ENCODE measurements at places on chromosomes 3 and 15.

GRCh38 chr3:120094776-120095225, 554 bp upstream of the GSK3B start:
- peak; percentile 100 for DNase-seq

- DNase-seq = no peak
Observed at GRCh38 chr3:20478436-20478835, 292.4 kb upstream of the SGO1 start.

DNA sequence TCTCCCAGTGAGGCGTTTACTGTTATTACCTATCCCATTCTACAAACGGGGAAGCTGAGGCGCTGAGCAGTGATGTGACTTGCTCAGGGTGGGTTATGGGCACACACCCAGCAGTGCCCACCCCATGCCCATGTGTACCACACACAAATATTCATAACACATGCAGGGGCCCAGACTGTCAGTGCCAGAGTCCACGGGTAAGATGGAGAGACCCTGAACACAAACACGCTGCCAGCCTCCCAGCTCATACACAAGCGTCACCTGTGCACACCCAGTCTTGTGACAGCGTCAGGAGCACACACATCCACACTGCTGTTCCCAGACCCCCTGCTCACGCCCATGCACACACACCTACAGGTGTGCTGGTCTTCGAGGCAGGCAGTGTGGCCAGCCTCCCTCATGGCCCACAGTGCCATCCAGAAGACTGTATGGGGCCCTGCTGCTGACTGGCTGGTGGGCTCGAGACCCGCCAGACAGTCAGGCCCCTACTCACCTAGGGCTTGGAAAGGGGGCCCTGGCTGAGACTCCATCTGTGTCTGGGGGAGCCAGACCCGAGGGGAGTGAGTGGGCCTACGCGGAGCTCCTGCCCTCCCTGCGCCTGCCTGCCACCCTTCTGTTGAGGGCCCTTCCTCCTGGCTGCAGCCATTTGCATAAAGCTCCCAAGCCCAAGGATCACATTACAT, 39.4 kb downstream of the DNAJB8 start:
- DNase-seq = no peak

DNA sequence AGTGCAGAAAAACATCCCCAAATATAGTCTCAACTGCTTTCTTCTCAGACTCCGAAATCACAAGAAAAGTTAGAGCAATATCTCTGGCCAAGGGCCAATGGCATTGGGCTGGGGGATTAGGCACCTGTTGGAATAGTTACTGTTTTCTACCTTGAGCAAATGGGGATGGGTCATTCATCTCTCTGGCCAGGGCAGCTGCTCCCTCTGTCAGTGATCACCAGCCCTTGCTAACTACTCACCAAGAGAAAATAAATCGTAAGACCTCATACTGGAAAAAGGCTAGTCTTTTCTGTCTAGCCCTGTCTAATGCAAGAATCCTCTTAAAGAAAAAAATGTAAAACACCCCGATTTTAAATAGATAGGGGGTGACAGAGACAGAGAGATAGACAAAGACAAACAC, 10.9 kb downstream of the CERS3 start:
- no peak for DNase-seq

DNA sequence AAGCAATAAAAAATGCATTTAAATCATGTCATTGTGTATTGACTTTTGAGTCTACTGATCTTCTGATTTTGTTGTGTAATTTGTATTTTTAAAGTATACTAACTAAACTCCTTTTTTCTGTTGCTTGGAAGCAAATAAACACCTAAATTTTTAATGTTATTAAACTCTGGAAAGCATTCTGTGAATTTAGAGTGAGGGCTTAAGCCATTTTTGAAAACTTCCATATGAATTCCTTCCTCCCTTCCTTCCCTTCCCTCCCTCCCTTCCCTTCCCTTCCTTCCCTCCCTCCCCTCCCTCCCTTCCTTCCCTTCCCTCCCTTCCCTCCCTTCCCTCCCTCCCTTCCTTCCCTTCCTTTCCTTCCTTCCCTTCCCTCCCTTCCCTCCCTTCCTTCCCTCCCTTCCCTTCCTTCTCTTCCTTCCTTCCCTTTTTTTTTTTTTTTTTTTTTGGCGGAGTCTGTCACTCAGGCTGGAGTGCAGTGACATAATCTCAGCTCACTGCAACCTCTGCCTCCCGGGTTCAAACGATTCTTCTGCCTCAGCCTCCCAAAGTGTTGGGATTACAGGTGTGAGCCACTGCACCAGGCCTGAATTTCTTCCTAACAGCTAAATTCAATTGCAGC, 56.6 kb upstream of the SENP5 start:
- DNase-seq = no peak

DNA sequence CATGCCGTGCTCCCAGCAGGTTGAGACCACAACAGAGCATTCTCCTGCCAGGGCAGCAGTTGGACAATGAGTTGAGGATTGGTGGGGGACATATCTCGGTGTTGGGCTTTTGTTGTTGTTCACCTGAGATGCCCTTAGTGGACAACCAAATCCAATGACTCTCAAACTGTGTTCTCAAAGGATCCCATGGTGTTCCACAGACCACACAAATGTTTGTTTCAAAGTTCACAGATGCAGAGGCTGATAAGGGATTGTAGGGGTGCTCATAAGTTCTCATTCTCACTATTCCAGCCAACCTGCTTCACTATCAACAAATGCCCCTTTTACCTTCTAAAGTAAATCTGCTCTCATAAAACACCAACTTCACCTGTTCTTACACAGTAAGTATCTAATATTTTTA, 159.9 kb downstream of the OSBPL10 start:
- DNase-seq = no peak

DNA sequence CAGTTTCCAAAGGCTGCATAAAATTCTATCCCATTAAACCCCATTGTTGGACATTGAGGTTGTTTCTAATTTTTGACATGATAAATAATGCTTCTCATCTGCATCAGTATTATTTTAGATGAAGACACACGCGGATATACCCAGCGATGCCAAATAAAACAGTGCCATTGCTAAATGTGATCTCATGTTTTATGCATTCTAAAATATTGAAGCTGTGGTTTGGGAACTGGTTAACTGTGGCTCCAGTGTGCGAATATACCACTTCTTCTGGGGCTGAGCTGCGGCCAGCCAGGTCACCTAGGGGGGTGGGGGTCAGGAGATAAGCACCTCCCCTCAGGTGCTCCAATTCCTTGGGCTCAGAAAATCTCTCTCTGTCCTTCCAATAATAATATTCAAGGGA, 230.0 kb downstream of the ADAMTS9 start:
- no peak for DNase-seq

- DNase-seq = no peak
Observed at GRCh38 chr15:59556380-59556779, 55.2 kb upstream of the GCNT3 start.

DNA sequence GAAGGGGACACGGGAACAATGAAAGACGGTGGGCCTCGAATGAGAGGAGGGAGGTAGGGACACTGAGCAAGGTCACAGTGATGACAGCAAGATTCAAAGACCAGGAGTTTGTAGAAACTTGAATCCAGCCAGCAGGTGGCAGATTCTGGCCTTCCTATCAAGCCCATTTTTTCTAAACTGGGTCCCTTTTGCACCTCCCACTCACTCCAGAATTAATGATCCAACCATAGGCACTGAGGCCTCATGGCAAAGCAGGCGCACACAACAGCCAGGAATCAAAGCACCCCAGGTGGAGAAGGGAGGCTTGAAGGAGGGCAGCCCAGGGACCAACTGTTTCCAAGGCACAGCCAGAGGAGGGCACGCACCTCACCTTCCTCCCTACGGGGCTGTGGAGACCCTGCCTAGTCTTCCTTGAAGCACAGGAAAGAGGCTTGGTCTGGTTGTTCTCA, 90.2 kb downstream of the ANP32A start:
- no peak for DNase-seq

DNA sequence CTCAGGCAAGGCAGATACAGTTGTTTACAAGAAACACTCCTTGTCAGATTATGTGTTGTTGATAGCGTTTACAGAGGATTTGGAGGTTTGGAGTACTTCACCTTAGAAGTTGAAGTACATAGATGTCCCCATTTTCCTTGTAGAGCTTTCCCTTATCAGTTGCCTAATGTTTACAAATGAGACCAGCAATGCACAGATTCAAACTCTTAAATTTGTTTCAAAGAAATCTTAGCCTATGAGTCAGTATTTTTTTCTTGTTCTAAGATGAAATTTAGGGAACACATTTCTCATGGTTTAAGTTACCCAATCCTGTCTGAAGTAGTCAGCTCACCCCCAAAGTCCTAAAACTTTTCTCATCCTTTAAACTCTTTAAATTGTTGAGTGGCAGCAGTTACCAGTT, 6.3 kb upstream of the EIF5A2 start:
- no peak for DNase-seq

DNA sequence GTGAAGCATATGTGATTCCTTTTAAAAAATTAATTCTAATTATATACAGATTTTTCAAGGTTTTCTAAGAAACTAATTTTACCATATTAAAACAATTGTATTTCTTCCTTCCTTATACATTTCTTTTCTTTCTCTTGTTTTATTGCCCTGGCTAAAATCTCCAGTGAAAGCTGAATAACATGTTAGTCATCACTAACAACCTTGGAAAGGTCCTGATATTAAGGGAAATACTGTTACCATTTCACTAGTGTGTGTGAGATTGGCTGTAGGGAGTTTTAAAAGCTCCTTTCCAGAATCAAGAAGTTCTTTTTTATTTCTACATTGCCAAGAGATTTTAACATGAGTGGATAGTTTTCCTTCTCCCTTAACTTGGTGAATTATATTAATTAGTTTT, 229.7 kb upstream of the EIF1B start:
- DNase-seq = no peak

- DNase-seq = no peak
Observed at GRCh38 chr3:65632414-65632813, 406.3 kb downstream of the MAGI1 start.

- no peak for DNase-seq
Observed at GRCh38 chr3:94862703-94863102, 799.8 kb downstream of the NSUN3 start.

GRCh38 chr3:155554777-155555451, 190.0 kb downstream of the PLCH1 start:
- peak; percentile 64 for DNase-seq

- peak; percentile 26 for DNase-seq
Observed at GRCh38 chr3:157073810-157074209, 86.1 kb downstream of the CCNL1 start.

DNA sequence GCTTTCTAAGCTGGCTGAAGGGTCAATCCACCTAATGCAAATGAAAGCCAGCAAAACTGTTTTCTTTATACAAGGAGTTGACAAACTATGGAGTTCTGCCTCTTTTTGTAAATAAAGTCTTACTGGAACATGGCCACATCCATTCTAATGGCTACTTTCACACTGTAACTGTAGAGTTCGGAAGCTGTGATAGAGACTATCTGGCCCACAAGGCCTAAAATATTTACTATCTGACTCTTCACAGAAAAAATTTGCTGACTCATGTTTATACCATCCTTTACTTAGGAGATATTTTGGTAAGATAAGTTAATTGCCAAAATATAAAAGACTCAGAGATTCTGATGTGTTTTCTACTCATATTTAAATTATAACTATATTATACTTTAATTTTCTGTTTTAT, 93.7 kb upstream of the GK5 start:
- DNase-seq = no peak

GRCh38 chr15:97521381-97522285, 438.9 kb upstream of the ARRDC4 start:
- DNase-seq = no peak
